ENCODE measurements at places on chromosomes 4 and X.

- no peak for DNase-seq
Measured at GRCh38 chr4:7155590-7156071, 36.7 kb upstream of the SORCS2 start.

- DNase-seq = no peak
Measured at GRCh38 chr4:47010912-47011446, 17.6 kb upstream of the GABRA4 start.

DNA sequence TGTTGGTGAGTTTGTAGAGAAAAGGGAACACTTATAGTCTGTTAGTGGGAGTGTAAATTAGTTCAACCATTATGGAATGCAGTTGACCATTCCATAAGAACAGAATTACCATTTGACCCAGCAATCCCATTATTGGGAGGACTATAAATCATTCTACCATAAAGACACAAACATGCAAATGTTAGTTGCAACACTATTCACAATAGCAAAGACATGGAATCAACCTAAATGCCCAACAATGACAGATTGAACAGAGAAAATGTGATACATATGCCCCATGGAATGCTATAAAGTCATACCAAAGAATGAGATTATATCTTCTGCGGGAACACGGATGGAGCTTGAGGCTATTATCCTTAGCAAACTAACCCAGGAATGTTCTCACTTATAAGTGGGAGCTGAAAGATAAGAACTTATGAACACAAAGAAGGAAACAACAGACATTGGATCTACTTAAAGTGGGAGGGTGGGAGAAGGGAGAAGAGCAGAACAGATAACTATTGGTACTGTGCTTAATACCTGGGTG lies 1819.2 kb upstream of the ADGRL3 start:
- DNase-seq = no peak

GRCh38 chrX:19846995-19847790 lies 40.2 kb downstream of the SH3KBP1 start:
- DNase-seq = no peak

GRCh38 chrX:107627838-107628661 lies at the start of gene PRPS1:
Gene PRPS1, plus strand, starts transcription at chrX:107628510. Its CDS starts 119 bp downstream, at chrX:107628629.
- DNase-seq = peak; percentile 85

DNA sequence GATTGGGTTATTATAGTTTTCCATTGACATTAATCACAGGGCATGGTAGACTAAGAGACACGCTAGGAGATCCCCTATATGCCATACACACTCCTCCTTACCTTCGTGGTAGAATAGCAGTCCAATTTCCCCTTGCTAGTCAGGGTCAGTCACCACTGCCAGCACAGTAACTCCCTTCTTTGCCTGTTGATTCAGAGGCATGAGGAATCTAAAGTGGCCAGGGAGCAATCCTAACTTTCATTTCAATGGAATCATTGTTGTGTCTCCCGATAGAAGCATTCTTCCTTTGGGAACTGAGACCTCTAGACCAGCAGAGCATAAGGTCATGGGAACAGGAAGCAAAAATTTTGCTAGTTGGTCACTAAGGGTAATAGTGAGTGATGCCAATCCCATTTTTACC lies 51.1 kb downstream of the COL25A1 start:
- DNase-seq = no peak

DNA sequence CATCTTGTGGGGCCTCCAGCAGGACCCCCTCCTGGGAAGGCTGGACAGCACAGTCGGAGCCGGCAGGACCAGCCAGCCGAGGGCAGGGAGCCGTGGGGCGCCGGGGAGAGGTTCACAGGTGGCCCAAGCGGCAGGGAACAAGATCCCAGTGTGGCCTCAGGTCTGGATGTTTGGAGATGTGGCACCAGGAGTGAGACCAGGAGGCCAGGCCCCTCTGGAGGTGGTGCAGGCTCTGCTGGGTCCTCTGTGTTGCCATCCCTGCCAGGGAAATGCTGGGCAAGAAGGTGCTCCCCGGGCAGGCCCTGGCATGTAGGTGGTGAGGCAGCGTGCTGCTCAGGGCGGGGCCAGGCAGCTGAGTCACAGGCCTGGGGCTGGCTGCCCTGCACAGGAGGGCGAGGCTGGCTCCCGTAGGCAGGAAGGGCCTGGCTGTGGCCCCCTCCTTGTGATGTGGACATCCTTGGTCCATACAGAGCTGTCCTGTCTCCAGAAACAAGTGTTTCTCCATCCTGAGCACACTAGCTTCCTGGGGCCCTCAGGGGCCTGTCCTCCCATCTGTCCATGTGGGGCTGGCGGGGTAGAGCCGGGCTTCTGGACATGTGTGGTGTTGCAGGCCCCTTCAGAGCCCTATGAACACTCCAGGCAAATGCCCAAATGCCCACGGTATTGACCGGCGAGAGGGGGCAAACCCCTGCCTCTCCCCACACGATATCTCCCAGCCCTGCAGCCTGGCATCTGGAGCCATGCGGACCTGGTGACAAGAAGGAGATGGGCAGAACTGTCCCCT lies 4.8 kb upstream of the HGFAC start:
- DNase-seq = no peak

DNA sequence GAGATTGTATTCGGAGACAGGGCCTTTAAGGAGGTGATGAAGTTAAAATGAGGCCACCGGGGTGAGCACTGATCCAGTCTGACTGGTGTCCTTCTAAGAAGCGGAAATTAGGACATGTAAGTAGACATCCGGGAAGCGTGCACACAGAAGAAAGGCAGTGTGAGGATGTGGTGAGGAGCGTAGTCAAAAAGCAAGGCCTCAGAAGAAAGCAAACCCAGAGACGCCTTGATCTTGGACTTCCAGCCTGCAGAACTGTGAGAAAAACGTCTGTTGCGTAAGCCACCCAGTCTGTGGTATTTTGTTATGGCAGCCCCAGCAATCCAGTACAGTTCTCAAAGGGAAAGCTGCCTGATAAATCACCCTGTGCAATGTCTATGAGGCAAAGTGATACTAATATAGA lies 153.5 kb downstream of the KCNIP4 start:
- DNase-seq = no peak

GRCh38 chrX:119187298-119187697 lies 48.8 kb upstream of the PGRMC1 start:
- DNase-seq = no peak
